8988T (cell line): ENCODE measurements at places on chromosomes 4 and X.

GRCh38 chr4:176906709-176907108 is 114.0 kb upstream of the VEGFC start:
- no peak for DNase-seq

- peak; percentile 11 for DNase-seq
Measured at GRCh38 chr4:94758700-94759399, 1.1 kb downstream of the BMPR1B start.

DNA sequence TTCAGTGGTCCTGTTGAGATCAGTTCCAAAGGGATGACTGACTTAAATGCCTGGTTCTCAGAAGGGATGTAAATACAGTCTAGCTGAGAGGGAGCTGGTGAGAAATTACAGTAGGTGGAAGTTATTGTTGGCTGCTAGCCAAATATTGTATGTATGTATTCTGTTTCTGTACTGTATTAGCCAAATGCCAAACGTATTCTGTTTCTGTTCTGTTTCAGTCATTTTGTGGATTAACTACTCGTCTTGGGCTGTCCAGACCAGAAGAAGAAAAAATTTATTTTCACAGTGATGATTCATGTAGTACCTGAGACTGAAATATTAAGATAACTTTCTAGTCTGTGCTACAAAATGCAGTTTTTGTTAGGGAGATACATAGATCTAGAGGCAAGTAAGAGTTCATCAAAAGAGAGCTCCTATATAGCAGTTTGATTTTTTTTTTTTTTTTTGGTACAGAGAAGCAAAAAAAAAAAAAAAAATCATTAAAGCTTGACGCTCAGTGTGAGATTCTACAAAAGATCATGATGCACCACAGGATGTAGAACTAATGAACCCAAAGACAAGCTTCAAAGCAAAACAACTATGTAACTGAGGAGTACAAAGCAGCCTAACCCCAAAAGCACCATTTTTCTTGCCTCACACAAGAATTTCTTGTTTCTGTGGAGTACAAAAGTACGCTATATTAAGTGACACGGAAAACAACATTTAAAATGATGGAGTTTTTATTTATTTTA is 54.8 kb downstream of the CASP6 start:
- no peak for DNase-seq

DNA sequence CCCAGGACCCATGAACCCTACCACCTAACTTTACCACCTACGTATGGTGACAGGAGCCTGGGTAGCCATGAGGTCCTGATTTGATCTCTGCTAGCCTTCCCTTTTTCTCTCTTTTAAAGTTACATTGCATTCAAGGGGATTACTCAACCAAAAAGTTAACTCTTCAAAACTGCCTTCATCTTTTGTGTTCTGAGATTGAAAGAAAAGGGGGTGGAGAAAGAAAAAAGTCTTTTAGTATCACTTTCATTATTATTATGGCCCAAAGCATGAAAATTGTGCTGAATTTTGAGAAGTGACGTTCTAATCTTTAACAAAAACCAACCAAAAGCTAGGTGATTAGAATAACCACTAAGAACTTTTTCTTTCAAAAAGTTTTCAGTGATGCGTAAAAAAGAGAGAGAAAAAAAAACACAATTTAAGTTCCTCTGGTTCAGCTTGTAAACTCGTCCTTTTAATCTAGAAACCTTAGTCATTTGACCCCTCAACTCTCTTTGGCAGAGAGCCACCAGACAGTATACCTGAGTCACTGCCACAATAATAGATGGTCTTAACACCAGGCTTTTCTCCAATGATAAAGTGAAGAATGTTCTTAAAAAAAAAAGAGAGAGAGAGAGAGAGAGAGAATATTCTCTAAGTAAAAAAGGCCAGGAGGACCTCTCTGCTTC is 347.4 kb upstream of the FGF13 start:
- DNase-seq, result no peak

DNA sequence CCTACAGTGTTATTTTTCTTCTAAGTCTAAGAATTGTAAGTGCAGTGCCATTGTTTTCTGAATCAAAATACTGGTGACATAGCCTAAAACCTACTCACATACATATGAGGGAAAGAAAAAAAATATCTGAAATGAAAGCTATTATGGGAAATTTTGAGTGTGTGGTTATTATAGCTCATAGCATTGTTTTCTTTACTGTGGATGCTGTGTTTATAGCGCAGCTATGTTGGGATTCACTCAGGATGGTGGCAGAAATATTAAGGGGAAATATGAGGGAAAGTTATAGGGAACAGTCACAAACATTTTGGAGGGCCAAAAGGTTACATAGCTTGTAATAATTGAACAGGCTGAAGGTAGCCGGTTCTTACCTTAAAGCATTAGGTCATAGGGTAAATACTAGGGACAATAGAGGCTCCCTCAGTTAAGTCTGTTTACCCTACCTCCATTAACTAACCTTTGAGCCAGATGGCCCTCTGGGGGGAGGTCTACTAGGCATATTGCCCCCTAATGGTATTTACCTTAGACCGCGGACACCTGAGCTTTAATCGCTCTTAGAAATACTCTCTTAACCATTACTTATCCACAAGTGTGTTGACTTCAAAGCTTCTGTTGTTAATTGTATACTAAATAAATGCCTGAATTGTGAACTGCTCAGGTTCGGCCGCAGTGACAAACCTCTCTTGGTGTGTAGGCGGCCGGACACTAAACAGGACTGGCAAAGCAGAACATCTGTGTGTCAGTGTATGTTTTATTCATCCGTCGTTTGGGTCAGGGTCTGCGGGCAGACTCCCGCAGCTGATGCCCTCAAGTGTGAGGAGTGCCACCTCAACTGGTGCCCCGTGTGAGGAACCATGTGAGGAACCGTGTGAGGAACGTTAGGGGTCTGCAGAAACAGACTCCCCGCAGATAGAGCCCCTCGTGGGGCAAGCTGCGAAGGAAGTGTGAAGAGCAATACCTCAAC is 21.3 kb upstream of the SULT1B1 start:
- no peak for DNase-seq

DNA sequence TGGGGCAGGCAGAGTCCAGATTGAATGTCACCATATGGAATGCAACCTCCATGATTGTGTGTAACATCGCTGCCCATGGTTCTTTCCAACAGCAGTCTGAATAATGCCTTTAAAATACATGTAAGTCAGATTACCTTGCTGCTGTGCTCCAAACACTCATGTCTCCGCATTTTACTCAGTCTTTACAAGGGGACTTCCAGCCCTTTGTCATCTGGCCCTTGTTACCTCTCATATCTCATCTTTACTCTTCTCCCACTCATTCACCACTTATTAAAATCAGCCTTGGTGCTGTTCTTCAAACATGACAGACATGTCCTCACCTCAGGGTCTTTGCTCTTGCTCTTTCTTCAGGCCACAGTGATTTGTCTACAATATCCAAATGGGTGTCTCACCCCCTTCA is 200.4 kb upstream of the GYPA start:
- no peak for DNase-seq

DNA sequence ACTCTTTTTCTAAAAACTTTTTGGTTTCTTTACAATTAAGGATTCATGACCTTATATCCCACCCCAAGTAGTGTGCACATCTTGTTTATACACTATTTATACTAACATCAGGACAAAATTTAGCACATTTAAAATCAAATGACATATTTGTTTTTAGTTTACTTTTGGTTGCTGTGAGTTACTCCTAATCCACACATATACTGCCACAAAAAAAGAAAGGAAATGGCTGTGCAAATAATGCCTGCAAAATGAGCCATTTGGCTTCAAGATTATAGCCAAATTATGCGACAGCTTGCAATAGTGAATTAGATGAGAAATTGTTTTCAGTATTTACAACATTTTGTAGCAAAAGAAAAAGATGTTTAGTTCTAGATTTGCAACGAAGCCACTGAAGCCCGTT is 10.4 kb upstream of the ARHGEF38 start:
- DNase-seq, result no peak

GRCh38 chr4:118836301-118837120 is 585 bp upstream of the SEC24D start:
- DNase-seq, result no peak

DNA sequence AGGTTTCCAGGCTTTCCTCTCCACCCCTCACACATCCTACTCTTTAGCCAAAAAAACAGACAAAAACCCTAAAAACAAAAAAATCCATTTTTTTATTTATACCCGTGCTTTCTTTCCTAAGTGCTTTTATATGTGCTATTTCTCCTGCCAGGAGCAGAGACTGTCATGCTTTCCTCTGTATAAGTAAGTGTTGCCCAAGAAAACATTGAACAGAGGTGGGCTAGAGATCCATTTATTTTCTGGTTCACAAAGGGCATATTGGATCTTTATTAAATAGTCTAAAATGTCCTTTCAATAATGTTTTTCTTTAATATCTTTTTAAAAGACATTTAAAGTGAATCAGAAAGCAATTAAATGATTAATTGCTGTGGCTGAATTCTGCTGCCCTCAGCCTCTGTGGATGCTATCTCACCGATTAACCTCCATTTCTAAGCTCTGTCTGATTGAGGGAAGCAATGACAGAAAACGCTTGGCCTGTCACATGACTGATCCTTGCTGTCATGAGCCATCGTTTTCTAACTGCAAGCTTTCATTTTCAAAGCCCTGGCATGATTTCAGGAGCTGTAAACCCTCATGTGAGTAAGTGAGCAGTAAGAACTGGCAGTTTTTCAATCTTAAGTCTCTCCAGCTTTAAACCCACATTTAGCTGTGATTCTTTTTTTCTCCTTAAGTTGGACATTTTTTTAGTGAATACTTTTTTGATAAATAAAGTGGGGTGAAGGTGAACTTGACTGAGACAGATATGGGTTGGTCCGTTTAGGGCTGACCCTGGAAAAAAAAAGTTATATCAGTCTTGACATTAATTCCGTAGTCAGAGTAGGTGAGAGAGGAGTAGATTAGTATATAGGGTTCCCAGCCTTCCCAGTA is 180.7 kb upstream of the PGRMC2 start:
- no peak for DNase-seq
